ENCODE measurements at places on chromosomes 16 and 17.

GRCh38 chr17:17959520-17960361, 12.5 kb downstream of the TOM1L2 start:
- peak; percentile 60 for DNase-seq

- no peak for DNase-seq
Observed at GRCh38 chr17:39170109-39170508, 4.1 kb upstream of the ARL5C start.

DNA sequence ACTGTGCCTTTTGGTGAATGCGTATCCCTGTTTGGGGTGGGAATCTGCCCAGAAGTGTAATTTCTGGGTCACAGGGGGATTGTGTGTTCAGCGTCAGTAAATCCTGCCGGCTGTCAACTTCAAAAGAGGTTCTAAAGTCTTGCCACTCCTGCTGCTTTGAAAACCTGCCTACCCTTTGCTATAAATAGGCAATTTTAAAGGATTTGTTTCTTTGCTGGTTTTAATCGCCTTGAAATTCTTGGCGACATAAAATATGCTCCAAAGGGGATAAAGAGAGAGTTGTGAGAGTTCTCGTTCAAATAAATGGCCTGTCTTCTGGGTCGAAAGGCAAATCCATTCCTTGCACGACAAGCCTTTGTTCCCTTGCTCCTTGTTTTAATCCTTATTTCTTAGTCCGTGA, 143.4 kb downstream of the IRF8 start:
- DNase-seq, result no peak

DNA sequence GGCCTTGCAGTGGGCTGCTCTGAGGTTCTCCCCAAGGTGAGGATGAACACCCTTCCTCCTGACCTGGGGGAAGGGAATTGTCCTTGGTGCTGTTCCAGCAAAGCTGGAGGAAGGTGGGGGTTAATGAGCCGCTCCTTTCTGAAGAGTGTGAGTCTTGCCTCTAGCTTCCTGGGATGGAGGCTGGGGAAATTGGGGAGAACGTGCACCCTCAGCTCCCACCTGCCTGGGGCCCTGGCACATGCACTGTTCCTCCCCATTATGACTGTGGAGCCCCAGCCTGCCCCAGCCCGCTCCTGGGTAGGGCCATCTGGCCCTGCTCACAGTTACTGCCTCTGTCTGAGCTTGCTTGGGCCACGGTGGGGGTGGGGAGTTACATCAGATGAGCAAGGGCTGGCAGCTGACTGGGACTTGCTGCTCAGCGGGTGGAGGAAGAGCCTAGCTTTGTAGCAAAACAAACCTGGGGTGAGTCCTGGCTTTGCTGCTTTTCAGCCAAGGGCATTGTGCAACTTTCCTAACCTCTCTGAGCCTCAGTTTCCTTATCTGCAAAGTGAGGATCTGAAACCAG, 11.1 kb downstream of the TNS4 start:
- DNase-seq, result peak; percentile 71

DNA sequence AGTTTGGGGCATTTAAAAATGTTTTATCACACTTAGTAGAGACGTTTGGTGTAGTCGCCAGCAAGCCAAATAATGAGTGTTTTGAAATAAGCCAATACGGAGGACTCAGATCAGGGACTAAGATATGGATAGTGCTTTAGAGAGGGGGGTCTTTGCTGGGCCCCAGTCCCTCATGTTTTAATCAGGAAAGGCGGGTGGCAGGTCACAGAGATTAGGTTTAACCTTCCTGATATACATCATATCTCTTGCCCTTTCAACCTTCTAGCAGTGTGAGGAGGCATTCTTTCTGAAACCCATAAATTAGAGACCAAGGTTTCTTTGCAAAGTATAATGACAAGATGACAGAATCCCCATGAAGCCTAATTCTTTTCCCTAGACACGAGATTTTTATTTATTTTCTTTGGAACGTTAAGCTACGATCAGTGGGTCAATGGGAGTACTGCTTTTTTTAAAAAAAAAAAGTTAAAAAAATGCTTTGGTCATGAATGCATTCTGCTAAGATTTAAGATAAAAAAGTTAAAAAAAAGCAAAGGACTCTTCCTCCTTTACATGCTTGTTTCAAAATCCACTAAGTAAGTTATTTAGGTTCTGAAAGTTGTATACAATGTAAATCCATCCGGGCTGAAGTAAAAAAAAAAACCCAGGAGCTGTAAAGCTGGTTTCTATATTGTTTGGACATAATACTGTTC, 572.1 kb upstream of the SALL1 start:
- no peak for DNase-seq

DNA sequence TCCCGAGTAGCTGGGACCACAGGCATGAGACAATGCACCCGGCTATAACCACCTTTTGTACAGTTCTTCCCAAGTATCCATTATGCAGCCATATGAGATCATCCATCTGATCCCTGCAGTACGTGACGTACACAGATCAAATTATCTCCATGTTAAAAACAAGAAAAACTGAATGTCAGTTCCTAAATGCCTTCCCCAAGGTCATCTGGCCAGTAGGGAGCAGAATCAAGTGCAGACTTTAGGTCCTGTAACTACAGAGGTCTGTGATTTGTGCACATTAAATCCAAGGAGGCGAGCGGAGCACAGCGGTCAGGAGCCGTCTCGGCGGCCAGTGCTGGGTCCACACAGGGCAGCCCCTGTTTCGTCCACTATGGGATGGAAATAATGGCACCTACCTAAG, 23.7 kb downstream of the ZCCHC14 start:
- no peak for DNase-seq

- DNase-seq, result peak; percentile 72
Observed at GRCh38 chr17:42288803-42289610, 709 bp downstream of the STAT5A start.

DNA sequence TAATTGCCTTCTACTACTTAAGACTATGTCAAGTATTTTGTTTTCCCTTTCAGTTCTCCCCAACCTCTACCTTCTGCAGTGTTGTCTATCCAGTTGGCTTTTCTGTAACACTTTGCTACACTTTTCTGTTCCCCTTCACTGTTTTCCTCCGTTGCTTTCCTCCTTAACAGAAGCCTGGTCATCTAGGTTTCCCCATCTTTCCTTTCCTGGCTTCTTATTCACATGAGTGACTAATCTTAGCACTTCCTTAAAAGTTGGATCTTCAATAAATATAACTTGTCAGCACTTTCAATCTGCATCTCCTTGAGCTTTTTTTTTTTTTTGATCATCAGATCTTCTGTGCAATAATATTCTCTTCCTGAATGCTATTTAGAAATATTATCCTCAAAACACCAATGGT, 2.8 kb upstream of the SLFN11 start:
- DNase-seq, result no peak

DNA sequence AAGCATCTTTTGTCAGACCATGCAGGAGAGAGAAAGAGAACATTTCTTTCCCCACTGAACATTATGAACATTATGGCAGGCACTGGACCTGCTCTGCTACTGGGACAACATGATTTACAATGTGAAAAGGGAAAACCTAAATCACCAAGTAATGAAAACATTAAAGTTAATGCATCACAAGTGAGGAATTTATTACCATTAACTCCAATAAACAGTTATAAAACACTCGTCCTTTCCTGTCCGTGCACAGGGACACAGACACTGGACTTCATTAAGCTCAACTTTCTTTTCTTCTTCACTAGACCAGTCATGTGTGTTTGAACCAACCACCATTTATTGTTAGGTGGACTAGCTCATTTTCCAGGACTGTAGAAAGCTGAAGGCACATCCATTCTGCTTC, 95.4 kb downstream of the SNX11 start:
- DNase-seq, result no peak

DNA sequence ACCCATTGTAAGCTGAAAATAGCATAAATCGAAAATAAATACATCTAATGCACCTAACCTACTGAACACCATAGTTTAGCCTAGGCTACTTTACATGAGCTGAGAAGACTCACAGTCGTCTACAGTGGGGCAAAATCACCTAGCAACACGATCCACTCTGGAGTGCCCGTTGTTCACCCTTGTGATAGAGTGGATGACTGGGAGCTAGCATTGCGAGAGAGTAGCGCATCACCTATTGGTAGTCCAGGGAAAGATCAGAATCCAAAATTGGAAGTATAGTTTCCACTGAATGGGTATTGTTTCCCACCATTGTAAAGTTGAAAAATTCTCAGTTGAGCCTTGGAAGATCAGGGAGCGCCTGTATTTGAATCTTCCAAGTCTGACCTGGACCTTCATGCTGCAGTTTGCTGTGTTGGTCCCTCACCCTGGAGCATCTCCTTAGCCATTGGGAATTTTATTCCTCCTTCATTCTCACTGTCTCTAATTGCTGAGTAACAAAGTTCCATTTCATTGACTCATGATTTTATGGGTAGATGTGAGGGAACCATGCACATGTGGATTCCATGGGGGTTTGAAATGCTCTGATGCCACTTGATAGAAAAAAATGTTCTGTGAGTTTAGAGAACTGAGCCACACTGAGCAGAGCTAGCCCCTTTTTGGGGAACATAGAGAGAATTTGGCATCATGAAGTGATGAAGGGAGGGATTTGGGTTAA, 19.6 kb downstream of the AKAP1 start:
- no peak for DNase-seq

DNA sequence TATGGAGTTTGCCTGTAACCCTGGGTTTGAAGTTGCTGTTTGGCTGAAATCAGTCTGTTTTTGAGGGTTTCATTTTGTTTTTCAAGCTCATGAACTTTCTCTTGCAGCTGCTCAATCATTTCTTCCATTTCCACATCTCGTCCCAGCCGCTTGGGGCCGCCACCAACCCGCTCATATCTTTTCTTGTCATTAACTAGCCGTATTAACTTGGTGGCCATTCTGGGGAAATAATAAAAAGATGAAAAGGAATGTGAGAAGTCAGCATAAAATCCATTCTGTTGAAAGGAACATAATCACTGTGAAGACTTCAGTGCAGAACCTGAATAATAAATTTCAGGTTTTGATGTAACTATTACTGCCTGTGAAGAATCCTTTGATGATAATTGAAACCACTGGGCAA, 11.5 kb downstream of the RPGRIP1L start:
- DNase-seq, result no peak

DNA sequence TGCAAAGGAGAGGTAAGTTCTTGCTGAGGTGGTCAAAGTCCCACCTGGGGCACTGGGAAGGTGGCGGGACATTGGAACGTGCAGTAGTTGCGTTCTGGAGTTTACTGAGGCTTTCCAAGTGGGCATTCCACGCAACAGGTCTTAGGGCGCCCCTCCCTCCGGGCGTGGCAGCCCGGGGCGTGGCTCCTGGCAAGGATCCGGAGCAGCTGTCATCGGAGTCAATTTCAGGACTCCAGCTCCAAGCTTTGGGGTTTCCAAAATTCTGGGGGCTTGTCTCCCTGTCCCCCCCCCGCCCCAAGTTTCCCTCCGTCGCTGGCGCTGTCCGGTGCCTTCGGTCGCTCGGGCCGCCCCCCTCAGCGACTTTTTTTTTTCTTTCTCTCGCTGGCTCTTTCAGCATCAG, 43.1 kb upstream of the AMZ2 start:
- no peak for DNase-seq

GRCh38 chr16:87344931-87345631, 27.9 kb upstream of the C16orf95 start:
- peak; percentile 73 for DNase-seq

DNA sequence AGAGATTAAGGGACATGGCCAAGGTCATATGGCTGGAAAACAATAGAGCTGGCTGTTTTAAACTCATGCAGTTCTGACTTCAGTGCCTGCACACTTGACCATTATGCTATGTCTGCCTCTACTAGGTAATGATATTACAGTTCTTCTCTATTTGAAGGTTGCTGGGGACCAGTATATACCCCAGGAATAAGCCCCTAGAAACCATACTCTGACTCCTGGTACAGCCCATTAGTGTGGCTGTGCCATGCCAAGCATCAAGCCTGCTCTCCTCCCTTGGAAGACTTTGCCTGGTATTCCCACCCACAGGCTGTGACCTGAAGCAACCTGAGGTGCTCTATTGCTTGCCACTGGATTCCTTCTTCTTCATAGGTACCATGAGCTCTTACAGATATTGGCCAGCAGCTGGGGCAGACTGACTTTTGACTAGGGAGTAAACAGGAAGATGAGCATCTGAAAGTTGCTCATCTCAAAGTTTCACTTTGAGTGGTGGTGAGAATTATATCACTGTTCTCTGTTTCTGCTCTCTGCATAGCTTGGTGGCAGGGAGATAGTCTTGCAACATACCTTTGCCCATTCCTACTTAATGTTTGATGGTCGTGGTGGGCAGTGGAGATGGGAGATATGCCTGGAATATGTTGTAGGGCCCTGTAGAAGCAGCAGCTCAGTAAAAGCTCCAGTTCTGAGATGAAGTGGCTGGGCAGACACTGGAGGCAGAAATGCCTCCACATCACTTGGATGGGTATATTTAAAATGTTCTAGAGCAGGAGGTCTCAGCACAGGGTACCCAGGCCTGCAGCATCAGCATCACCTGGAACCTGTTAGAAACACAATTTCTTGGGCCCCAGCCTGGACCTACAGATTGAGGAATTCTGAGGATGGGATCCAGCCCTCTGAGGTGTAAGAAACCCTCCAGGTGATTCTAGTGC, 274.7 kb downstream of the HS3ST4 start:
- peak; percentile 61 for DNase-seq

DNA sequence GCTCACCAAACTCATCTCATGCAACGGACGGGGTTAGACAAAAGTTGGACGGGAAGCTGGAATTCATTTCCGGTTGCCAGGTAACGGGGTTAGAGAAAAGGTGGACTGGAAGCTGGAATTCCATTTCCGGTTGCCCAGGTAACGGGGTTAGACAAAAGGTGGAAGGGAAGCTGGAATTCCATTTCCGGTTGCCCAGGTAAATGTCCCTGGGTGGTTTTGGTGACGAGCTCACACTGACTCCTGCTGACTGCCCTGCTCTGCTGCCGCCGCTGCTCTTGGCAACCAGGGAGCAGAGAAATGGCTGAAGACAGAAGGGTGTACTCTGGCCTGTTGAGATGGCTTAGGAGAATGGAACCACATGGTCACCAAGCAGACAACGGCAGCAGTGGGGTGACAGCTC, 170.3 kb upstream of the RPH3AL start:
- no peak for DNase-seq

DNA sequence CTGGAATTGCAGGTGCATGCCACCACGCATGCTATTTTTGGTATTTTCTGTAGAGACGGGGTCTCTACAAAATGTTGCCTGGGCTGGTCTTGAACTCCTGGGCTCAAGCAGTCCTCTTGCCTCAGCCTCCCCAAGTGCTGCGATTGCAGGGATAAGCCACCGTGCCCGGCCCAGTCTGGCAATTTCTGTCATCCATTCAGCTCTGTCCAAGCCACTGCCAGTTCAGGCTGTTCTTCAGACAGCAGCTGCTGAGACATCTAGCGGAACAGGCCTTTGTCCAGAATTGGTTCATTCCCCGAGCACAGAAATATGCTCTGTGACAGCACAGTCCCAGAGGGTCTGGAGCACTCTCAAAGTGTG, 5.4 kb downstream of the SLC47A1 start:
- no peak for DNase-seq

GRCh38 chr17:80948976-80949450, 42.6 kb upstream of the CHMP6 start:
- no peak for DNase-seq

GRCh38 chr17:41939693-41940090, 9.3 kb downstream of the ODAD4 start:
- DNase-seq, result no peak

GRCh38 chr17:35612924-35613521, 25.9 kb downstream of the AP2B1 start:
- DNase-seq, result peak; percentile 72
